B cell (primary cell): ENCODE measurements at places on chromosomes 7 and 10.
A peak's percentile ranks its signal among the peaks of the same experiment; 100 is the strongest.

DNA sequence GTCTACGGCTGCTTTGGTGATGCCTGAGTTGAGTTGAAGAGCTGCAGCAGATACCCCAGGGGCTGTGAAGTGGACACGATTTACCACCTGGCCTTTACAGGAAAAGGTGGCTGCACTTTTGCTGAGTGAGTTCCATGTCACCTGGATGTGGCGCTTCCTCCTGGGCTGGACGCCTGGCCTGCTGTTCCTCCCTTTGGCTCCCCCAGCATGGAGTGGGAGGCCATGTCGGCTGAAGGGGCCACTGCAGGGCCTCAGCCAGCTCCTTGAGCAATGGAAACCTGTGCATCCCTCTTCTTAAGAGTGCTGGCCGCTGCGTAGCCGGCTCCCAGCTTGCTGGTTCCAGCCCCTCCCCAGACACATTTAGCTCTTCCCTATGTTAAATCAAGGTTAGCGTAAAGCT lies 221.0 kb downstream of the GLRX3 start:
- no peak for DNase-seq
- no peak overlapping the region for H3K27ac ChIP-seq
- H3K36me3 ChIP-seq: no peaks in the 10 kb centered on the region
- H3K27me3 ChIP-seq: no peaks in the 10 kb centered on the region

DNA sequence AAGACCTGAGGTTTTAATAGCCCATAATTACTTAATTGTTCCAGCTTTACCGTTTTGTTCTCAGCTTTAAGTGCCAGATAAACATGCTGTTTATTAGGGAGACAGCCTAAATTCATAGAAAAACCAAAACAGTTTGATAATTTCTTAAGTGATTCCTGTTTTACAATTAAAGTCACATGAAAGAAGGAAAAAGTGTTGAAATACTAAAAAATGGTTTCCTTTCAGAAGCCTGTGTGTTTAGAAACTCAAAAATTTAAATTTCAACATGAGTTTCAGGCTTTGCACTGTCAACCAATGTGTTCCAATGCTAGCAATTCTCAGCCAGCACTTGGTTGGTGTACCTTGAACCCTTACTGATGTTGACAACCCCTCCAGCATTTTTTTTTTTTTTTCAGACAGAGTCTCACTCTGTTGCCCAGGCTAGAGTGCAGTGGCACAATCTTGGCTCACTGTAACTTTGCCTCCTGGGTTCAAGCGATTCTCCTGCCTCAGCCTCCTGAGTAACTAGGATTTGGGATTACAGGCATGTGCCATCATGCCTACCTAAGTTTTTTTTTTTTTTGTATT lies 135.3 kb downstream of the ICA1 start:
- no peak overlapping the region for H3K4me3 ChIP-seq
- no peak for DNase-seq
- no peaks in the 10 kb centered on the region for H3K27me3 ChIP-seq
- H3K4me1 ChIP-seq: peaks cover 18% of the 10 kb centered on the region
- H3K27ac ChIP-seq: no peak overlapping the region

- no peaks in the 10 kb centered on the region for H3K4me1 ChIP-seq
- H3K36me3 ChIP-seq: no peaks in the 10 kb centered on the region
- no peaks in the 10 kb centered on the region for H3K27me3 ChIP-seq
- DNase-seq: no peak
- no peak overlapping the region for H3K4me3 ChIP-seq
These were observed 257.8 kb downstream of the SNX10 start for GRCh38 chr7:26549281-26549944.

DNA sequence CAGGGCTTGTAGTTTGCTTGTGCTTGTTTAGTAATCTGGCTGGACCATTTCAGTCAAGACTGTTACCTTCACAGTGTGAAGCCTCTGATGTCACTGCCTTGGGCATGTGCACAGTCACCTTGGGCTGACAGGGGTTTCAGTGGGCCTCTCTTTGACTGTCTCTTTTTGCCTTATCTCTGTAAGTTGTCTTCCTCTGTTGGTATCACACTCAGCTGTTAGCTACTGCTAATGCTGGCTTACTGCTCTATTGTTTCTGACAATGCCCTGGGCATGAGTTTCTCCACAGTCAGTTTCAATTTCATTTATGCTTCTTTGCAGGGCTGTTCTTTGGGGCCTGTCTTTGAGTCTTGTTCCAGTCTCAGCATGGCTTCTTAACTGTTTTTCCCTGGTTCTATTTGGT lies 201.9 kb upstream of the SHH start:
- H3K4me3 ChIP-seq: no peak overlapping the region
- no peak overlapping the region for H3K27ac ChIP-seq
- H3K27me3 ChIP-seq: no peaks in the 10 kb centered on the region

DNA sequence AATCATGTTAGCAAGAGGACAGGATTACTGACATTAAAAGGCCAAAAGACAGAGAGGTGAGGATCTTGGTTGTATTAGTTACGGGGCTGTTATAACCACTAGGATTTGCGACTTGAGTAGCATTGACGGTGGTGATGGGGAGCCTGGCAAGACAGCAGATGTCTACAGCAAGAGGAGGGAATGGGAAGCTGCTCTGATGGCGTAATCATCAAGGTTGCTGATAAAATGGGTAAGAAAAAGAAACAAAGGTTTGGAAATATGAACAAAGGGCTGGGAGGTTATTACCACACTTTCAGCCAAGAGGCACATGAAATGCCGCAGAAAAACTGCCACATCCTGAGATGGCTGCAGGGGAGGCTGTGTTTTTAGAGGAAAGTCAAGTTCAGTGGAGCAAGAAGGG lies 33.9 kb downstream of the TMEM229A start:
- no peak overlapping the region for H3K4me3 ChIP-seq
- no peak for DNase-seq
- no peaks in the 10 kb centered on the region for H3K36me3 ChIP-seq
- no peaks in the 10 kb centered on the region for H3K4me1 ChIP-seq
- H3K27me3 ChIP-seq: no peaks in the 10 kb centered on the region

DNA sequence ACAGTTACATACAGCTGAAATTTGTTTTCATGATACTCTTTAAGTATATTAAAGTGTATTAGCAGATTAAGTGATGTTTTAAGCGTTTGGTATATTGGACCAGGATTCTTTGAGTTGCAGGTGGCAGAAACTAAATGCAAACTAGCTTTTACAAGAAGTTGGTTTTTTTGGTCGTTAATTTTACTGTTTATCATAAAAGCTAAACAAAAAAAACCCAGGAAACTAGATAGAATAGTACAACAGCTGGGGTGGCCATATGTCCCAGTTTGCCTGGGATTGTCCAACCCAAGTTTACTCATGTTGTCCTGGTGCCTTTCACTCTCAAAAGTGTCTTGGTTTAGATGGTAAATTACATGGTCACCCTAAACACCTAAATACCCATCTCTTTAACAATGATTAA lies 108.7 kb downstream of the PHTF2 start:
- DNase-seq: no peak
- no peaks in the 10 kb centered on the region for H3K27me3 ChIP-seq
- peaks cover 20% of the 10 kb centered on the region for H3K36me3 ChIP-seq
- H3K27ac ChIP-seq: peak overlapping the region; percentile 77
- H3K4me3 ChIP-seq: peak overlapping the region; percentile 36

GRCh38 chr10:51800725-51801424 lies 101.5 kb upstream of the CSTF2T start:
- H3K27ac ChIP-seq: no peak overlapping the region
- no peak for DNase-seq
- no peaks in the 10 kb centered on the region for H3K4me1 ChIP-seq
- H3K27me3 ChIP-seq: no peaks in the 10 kb centered on the region

DNA sequence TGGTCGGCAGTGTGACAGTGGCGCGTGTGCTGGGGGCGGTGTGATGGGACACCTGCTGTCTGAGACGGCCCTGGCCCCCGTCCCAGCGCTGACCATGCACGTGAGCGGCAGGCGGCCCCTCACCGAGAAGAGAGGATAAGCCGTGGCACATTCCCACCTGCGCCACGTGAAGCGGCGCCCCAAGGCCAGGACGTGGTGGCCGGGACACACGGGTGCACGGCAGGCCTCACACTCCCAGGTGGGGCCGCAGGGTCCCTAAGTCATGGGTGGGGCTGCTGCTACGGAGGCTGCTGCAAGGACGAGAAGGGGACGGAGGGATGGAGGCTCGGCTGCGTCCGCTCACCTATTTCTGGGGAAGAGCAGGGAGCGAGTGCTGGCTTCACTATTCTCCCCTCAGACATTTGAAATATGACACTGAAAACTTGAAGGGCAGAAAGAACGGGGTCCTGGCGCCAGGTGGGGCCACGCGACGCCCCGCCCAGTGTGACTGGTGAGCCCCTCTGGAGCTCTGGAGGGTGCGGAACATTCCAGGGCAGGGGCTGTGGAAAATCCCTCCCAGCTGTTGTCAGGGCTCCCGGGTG lies 7.5 kb downstream of the CYP2W1 start:
- DNase-seq: no peak
- no peaks in the 10 kb centered on the region for H3K27me3 ChIP-seq
- H3K4me3 ChIP-seq: no peak overlapping the region

- no peaks in the 10 kb centered on the region for H3K27me3 ChIP-seq
- no peak overlapping the region for H3K27ac ChIP-seq
- no peak overlapping the region for H3K4me3 ChIP-seq
These were observed 87.1 kb downstream of the POLR1F start for GRCh38 chr7:19621740-19622139.

DNA sequence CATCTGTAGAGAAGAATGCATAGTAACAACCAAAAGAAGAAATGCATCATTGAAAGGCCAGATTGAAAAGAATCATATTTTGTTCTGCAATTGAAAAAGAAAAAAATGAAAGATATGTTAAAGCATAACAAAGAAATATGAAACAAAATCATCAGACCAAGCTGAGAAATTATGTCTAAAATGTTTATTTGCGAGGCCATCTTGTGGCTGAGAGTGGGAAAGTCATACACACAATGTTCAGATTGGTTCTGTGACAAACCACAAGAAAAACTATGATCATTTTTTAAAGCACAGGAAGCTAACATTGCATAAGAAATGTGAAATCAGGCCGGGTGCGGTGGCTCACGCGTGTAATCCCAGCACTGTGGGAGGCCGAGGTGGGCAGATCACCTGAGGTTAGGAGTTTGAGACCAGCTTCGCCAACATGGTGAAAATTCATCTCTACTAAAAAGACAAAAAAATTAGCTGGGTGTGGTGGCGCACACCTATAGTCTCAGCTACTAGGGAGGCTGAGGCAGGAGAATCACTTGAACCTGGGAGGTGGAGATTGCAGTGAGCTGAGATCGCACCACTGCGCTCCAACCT lies 36.6 kb downstream of the ABCB5 start:
- no peak for DNase-seq
- H3K36me3 ChIP-seq: no peaks in the 10 kb centered on the region
- H3K4me3 ChIP-seq: no peak overlapping the region
- H3K27ac ChIP-seq: no peak overlapping the region
- H3K4me1 ChIP-seq: no peaks in the 10 kb centered on the region

GRCh38 chr7:55484834-55485233 lies 87.5 kb downstream of the VOPP1 start:
- H3K4me3 ChIP-seq: no peak overlapping the region
- H3K27me3 ChIP-seq: no peaks in the 10 kb centered on the region
- DNase-seq: no peak
- H3K36me3 ChIP-seq: peaks cover 64% of the 10 kb centered on the region
- no peaks in the 10 kb centered on the region for H3K4me1 ChIP-seq

DNA sequence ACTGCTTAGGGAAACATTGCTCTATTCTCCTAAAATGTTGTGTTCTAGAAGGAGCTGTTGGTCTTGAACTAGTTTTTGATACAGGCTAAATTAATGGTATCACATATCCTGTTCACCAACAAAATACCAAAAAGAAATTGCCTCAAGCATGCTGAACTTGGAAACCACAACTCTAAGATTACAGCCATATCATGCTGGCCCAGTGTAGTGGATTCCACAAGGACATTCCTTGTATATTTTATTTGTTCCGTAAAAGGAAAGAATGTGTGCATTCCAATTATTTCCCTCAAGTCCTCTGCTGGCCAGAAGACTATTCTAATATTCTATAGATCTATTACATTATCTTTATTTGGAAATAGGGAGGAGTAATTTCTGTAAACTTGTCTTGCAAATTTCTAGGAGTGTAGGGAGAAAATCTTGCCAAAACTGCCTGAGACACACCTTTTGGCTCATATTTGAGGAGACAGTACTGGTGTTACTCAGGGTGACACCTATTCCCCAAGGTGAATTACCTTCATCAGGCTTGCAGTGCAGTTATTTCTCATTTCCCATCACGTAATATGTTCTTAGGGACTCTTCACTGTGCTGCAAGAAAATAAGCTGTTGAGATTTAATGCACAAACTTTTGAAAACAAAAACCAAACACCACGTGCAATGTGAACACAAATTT lies 1.9 kb upstream of the NEBL start:
- H3K4me3 ChIP-seq: no peak overlapping the region
- H3K27me3 ChIP-seq: no peaks in the 10 kb centered on the region
- H3K4me1 ChIP-seq: no peaks in the 10 kb centered on the region
- no peak overlapping the region for H3K27ac ChIP-seq

- H3K27ac ChIP-seq: no peak overlapping the region
- no peaks in the 10 kb centered on the region for H3K36me3 ChIP-seq
- no peaks in the 10 kb centered on the region for H3K4me1 ChIP-seq
- H3K4me3 ChIP-seq: no peak overlapping the region
- DNase-seq: no peak
- H3K27me3 ChIP-seq: no peaks in the 10 kb centered on the region
These were observed 14.2 kb downstream of the CPN1 start for GRCh38 chr10:100067466-100067865.

DNA sequence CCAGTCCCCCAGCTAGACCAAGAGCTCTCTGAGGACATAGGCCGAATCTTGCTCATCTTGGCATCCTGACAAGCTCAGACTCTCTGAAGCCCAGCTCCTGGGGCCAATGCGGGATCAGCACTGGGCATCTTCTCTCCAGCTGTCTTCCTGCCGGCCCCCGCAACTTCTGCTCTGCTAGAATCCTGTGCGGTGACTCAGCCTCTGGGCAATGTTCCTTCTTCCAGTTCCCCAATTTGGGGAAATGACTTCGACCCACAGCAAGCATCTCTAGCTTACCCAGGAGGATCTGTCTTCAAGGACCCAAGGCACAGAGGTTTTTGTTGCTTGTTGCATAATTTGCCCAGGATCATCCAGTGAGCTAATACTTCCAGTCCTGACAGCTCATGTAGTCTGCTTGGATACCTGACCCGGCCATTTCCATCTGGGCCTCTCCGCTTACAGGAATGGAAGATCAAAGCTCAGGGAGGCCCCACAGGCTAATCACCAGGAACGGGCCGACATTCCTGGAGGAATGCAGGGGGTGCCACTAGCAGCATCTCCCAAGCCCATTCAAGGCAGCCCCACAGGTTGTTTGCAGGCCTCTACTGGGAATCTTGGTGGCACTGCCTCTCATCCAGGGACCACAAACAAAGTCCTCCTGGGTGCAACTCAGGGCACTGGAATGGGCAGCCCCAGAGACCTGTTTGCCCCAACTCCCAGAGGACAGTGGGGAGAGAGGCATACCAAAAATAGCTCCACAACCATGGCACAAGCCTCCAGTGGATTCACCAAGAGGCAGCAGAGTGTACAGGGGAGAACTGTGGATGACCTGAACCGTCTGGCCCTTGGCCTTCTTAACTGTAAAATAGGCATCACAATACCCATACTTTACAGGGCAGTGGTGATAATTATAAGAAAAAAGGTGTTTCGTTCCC lies 151.9 kb downstream of the NEURL1 start:
- no peaks in the 10 kb centered on the region for H3K27me3 ChIP-seq
- H3K36me3 ChIP-seq: no peaks in the 10 kb centered on the region
- H3K4me1 ChIP-seq: no peaks in the 10 kb centered on the region
- H3K4me3 ChIP-seq: no peak overlapping the region
